Brain (organoid and tissue), 16 donors: ENCODE measurements at places on chromosomes 2 and 18. TPM values are rescaled to one million over a fixed set of nuclear protein-coding genes. Genes with fewer than 3 reads are reported as not detected.

CBLN2 gene
- 12.4 TPM for polyA plus RNA-seq

EGR4 gene
- 0.83 TPM for polyA plus RNA-seq

ACSL3 gene
- polyA plus RNA-seq: 14.1 TPM

CYP27C1 gene
- polyA plus RNA-seq: not detected

VSNL1 gene
- 124 TPM for polyA plus RNA-seq

CENPA gene
- 15.8 TPM for polyA plus RNA-seq

LYPD1 gene
- 8.0 TPM for polyA plus RNA-seq

ABCG5 gene
- polyA plus RNA-seq: not detected

CNNM3 gene
- polyA plus RNA-seq: 21.5 TPM

MEIS1 gene
- polyA plus RNA-seq: 3.5 TPM

EML6 gene
- 0.58 TPM for polyA plus RNA-seq

CERS6 gene
- 23.6 TPM for polyA plus RNA-seq

C2orf15 gene
- polyA plus RNA-seq: 10.7 TPM

CD207 gene
- 0.39 TPM for polyA plus RNA-seq

LYG1 gene
- polyA plus RNA-seq: 0.36 TPM

L3MBTL4 gene
- 4.5 TPM for polyA plus RNA-seq

ZNF385B gene
- polyA plus RNA-seq: 2.4 TPM
